H1 (cell line): ENCODE measurements at places on chromosomes 12 and 14.

GRCh38 chr14:35847636-35848035 lies 21.5 kb downstream of the BRMS1L start:
- no peak for DNase-seq

- DNase-seq = no peak
These were observed 466.4 kb downstream of the MED13L start for GRCh38 chr12:115811045-115811444.

DNA sequence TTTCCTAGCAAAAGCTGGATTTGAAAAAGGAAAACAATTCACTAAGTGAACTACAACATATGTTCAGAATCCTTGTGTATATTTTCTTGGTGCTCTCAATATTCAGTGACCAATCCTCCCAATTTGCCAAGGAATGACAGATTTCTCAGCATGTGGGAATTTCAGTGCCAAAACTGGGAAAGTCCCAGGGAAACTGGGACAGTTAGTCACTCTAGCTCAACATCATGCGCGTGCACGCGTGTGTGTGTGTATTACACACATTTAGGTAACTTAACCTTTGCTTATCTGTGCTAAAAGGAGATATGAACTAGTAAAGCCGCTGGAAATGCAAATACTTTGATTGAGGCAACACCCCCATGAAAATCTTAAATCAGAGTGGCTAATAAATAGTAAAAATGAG lies 26.1 kb upstream of the SLC6A13 start:
- no peak for DNase-seq

DNA sequence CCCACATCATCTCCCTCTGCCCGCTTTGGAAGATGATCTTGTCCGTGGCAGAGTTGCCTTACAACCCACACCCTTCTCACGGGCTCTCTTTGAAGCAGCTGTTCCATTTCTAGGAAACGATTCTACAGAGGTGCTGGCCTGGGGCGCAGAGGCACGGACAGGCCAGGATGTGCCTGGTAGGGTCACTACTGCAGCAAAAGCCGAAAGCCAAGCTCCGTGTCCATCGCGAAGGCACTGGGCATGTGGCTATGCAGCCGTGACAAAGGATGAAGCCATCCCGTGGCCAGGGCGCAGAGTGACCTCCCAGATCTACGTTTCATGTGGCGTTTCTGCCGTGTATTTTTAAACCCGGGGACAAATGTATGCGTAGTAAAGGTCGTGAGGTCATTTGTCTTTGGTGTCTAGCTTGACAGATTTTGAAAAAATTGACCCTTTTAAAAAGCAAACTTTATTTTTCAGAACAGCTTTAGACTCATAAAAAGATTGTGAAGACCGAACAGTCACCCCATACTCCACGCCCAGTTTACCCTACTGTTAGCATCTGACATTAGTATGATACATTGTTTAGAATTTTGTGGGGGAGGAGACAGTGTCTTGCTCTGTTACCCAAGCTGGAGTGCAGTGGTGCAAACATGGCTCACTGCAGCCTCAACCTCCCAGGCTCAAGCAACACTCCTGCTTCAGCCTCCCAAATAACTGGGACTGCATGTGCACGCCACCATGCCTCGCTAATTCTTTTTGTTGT lies 40.4 kb upstream of the NCOR2 start:
- no peak for DNase-seq

GRCh38 chr12:71438670-71439361 lies 782 bp upstream of the LGR5 start:
- DNase-seq = no peak

GRCh38 chr12:3251691-3252090 lies 174.5 kb downstream of the TSPAN9 start:
- no peak for DNase-seq

GRCh38 chr12:63066782-63067181 lies 84.2 kb downstream of the AVPR1A start:
- no peak for DNase-seq

- DNase-seq = no peak
These were observed 4.1 kb upstream of the IFNG start for GRCh38 chr12:68163560-68164081.

GRCh38 chr14:69960296-69960695 lies 81.1 kb downstream of the SMOC1 start:
- no peak for DNase-seq

GRCh38 chr12:126847005-126847629 lies 1419.9 kb upstream of the TMEM132C start:
- DNase-seq = no peak

DNA sequence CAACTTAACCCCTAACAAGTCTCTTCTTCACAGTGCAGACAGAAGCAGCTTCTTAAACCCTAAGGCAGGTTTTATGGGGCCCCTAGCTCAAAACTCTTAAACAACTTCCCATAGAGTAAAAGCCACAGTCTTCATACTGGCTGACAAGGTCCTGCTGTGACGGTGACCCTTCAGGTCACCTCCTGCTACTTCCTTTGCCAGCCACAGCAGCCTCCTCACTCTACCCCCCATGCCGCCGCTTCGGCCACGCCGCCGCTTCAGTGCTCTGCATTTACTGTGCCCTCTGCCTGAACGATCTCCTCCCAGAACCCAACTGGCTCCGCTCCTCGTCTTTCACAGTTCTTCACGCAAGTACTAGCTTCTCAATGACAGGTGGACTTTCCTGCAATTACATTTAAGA lies 45.5 kb downstream of the ACADS start:
- no peak for DNase-seq

DNA sequence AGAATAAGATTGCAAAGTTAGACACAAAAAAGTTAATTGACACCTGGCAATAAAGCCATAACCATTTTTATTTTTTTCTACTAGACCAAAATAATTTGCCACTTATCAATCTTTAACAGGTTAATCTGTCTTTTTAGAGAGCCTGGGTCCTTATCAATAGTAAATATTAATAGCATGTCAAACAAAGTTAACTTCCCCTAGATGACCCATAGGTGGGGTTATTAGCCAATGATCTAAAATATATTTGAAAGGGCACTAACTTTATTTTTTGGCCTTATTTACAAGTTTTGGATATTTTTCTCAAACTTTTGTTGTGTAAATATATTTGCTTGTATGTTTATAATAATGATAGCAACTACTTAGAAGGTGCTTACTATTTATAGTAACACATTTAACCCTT lies 3.9 kb downstream of the ANKRD33 start:
- DNase-seq = no peak

DNA sequence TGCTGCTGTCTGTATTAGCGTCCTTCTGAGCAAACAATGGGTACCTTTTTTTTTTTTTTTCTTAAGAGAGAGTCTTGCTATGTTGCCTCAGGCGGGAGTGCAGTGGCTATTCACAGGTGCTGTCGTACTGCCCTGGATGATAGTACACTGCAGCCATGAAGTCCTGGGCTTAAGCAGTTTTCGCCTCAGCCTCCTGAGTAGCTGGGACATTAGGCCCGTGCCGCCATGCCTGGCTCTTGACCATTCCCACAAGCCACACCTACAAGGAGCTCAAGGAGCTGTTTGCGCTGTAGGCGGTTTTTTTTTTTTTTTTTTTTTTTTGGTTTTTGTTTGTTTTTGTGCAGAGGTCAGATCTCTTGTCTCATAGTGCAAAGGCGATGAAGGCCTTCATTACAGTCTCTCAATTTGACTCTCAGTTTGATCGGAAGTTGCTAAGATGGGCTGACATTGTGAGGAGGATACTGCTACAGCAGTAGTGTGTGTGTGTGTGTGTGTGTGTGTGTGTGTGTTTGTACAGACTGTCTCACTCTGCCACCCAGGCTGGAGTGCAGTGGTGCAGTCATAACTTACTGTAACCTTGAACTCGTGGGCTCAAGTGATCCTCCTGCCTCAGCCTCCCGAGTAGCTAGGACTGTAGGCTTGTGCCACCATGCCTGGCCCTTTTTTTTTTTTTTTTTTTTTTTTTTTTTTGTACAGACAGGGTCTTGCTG lies 34.2 kb downstream of the TRAF3 start:
- DNase-seq = no peak

DNA sequence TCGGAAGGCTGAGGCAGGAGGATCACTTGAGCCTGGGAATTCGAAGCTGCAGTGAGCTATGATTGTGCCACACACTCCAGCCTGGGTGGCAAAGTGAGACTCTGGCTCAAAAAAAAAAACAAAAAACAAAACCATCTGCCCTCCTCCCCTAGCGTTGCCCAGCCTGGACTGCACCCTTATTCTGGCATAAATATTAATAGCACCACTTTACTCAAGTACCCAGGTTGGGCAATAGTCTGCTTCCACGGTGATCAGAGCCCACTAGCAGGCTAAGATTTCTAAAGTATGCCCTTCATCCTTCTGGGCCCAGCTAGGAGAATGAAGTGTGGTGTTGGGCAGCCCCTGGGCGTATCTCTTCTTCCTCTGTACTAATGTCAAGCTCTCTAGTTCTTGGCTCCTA lies 33.3 kb downstream of the KCTD10 start:
- DNase-seq = no peak

- DNase-seq = no peak
These were observed 145.6 kb upstream of the AMIGO2 start for GRCh38 chr12:47225356-47225755.

DNA sequence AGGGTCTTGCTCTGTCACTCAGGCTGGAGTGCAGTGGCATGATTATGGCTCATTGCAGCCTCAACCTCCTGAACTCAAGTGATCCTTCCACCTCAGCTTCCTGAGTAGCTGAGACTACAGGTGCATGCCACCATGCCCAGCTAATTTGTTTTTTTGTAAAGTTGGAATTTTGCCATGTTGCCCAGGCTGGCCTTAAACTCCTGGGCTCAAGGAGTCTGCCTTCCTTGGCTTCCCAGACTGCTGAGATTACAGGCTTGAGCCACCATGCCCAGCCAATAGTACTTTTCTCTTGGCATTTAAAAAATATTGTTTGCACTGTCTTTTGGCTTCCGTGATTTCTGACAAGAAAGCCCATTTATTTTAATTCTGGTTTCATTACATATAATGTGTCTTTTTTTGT lies 61.3 kb downstream of the DIP2B start:
- DNase-seq = no peak

DNA sequence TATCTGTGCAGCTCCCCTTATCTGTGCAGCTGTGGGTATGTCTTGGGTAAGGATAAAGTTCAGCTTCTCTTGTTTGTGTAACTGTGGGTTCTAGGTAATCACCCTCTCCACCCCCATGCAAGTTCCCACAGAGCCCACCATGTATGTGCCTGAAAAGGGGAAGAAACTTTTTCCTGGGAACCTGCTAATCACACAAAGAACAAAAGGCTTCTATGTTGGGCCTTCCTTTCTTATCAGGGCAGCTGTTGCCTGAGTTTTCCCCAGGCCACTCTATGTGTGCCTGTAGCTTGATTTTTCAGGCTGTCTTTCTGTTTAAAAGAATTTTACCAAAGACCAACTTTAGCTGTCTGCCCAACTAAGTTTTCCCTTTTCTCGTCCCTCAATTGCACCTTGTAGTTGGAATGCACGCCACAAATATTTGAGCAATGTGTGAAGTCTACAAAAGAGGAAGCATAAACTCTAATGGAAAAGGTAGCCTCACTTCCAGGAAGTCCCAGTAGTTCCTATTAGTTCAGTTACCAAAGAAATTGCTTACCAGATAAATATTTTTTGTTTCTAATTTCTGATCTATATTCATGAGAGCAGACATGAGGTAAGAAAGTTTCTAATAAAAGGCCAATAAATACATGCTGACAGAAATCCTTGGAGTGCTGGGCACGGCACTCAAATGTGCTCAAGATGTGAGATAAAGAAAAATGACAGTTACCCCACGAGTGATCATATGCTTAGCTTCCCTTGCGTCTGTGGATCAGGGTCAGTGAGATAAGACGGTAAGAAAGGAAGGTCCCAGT lies 2.7 kb upstream of the GALC start:
- DNase-seq = no peak

GRCh38 chr12:72570601-72571000 lies 298.4 kb downstream of the TRHDE start:
- peak; percentile 63 for DNase-seq

GRCh38 chr14:106268013-106268727 lies 741.8 kb downstream of the TMEM121 start:
- DNase-seq = no peak

DNA sequence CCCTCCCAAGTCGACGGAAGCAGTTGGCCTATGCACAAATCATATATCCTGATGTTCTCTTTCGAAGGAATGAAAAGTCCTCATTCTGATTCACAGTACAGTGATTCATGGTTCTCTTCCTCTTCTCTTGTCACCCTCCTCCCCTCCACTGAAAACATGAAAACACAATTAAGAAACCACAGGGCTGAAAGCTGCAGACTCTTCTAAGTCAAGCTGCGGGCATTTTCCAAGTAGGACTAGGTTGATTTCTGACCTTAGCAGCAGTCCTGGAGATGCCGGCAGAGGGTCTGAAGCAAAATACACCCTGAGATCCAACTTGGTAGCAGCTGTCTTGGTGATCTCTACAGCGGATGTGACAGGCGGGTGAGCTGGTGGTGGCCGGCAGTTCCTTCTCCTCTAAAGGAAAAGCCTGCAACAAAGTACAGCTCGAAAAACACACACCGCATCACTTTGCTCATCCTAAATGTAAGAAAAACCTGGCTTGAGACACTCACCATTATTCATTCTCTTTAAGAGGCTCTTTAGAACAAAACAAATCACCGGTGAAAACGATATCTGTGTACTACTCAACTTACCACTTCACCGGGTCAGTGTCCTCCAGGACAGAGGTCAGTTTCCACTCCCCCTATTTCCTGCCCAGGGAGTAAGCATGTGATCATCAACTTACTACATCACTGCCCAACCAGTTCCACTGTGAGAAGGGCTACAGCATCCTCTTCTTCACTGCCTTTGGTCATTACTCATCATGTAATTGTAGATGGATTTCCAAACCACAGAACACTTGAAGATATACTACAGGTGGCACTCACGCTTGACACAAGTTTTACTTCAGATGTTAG lies 6.0 kb downstream of the TMCC3 start:
- no peak for DNase-seq

DNA sequence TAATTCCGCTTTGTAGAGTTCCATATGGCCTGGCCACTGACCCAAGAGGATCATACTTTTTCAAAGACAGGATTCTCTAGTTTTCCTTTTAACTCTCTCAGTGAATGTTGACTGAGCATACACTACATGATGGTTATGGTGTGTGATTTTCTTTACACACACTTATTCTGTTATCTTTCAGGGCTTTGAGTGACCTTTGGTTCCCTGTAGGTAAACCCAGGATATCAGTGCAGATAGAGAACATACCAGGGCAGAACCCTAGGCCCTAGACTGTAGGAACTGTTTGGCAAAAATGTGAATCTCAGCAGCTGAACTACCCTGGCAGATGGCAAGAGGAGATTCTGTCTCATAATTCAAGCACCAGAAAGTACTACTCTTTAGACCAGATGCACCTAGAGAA lies 159.6 kb downstream of the KCNA5 start:
- no peak for DNase-seq

DNA sequence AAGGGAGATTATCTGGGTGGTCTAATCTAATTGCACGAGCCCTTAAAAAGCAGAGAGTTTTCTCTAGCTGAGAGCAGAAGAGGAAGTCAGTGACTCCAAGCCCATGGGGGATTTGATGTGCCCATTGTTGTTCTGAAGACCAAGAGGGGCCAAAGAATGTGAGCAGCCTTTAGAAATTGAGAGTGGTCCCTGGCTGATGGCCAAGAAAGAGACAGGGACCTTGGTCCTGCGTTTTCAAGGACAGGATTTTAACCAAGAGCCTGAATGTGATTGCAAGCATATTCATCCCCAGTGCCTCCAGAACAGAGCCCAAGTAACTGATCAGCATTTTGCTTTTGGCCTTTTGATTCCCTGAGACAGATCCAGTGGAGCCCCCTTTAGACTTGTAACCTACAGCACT lies 1353.9 kb downstream of the AACS start:
- no peak for DNase-seq

- no peak for DNase-seq
These were observed 234.4 kb downstream of the CACNA1C start for GRCh38 chr12:2287151-2287550.
